Astrocyte of the spinal cord (primary cell): ENCODE measurements at places on chromosomes 12 and 14.

DNA sequence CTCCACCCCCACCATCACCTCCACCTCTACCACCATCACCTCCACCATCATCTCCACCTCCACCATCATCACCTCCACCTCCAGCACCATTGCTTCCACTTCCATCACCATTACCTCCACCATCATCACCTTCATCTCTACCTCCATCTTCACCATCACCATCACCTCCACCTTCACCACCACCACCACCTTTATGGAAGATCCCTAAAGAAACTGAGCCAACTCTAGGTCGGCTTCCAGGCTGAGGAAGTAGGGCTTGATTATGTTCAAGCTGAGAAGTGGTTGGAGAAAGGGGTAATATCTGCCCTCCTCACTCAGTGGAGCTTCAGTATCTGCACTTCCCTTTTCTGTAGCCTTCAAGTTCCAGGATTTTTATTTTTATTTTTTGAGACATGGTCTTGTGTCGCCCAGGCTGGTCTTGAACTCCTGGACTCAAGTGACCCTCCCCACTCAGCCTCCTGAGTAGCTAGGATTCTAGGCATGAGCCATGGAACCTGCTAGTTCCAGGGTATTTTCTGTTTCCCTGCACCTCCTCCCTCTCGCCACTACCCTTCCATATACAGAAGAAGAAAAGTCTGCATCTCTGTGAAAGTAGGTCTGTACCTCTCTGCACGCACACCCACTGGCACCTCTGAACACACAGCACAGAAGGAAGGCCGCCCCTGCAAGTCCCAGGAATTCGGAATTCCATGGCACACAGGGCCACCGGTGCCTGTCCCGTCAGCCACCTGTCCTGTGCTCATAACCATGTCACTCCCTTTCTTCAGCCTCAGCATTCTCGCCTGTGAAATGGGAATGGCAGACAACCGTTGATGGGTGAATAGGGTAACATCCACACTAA is 5.9 kb downstream of the ZBTB42 start:
- DNase-seq, result no peak

GRCh38 chr12:56377310-56377988 is 14.8 kb upstream of the APOF start:
- peak; percentile 8 for DNase-seq

GRCh38 chr12:116183741-116184141 is 93.8 kb downstream of the MED13L start:
- peak; percentile 32 for DNase-seq

GRCh38 chr14:58861586-58861985 is 223.8 kb downstream of the DACT1 start:
- peak; percentile 53 for DNase-seq

DNA sequence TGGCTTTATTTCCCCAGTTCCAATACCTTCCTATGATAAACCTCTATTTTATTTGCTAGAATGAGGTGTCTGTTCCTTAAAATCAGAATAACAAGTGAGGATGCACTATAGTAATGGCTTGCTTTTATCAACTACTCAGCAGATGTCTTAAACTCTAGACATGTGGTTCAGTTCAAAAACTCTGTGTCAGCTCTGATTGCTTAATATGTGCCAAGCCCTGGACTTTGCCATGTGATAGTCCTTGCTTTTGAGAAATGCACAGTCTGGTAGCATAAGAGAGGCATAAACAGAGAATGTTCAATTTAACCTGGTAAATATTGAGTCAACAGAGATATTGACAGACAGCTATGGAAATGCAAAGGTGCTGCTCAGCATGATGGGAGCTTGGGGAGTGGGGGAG is 254.8 kb downstream of the PDZRN4 start:
- DNase-seq, result no peak

DNA sequence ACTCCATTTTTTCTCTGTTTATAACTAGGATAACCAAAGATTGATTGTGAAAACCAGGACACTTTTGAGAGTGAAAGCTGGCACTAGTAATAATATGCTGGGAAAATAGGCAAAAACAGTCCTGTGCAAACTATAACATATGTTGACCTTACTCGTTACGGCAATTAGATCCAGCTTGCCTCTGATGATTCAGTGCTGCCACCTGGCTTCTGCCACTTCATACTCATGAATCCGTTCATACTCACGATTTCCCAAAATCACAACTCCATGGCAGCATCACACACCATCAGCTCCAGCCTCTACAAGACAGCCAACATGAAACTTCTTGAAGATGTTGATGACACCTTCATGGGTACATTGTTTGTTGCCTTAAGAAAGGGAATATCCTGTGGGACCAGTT is 49.1 kb upstream of the CAND1 start:
- no peak for DNase-seq

- DNase-seq, result peak; percentile 16
Measured at GRCh38 chr12:21771311-21771710, 3.2 kb downstream of the KCNJ8 start.

GRCh38 chr12:25005376-25005775 is 56.5 kb upstream of the BCAT1 start:
- no peak for DNase-seq

GRCh38 chr12:90858252-90858651 is 96.7 kb downstream of the CCER1 start:
- peak; percentile 25 for DNase-seq

DNA sequence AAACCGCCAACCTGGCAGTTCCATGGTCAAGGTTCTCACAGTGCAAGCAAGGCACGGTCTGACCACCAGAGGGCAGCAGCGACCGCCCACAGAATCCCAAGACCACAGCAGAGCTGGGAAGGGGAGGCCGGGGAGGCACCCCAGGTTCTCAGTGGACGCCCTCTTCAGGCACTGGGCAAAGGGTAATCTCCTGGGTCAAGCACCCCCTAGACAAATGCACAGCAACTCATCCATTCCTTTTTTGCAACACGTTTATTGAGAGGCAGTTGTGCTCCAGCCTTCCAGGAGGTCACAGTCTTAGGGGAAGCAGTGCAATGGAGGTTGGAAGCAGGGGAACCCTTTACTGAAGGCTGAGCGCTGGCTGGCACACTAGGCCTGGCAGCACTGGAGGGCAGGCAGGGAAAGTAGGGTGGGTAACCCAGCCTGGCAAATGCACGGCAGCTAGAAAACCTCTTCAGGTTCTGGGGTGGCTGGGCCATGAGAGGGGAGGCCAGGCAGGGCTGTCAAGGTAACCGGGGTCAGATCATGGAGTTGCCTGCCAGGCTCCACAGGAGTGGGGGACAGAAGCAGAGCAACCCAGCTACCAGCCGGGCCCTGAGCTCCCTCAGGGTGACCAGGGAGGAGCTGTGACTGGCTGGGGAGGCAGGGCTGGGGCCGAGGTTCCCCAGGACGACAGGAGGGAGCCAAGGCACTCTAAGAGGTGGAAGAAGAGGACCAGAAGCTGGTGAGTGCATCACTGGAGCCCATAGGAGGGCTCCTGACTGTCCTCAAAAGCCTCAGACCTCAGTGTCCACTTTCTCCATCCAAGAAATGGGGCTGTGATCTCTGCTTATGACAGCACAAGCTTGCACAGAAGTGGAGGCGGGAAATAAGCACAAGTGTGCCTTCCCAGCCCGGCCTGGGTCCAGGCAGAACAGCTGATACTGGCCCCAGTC is 1.8 kb upstream of the RHOF start:
- DNase-seq, result peak; percentile 84

DNA sequence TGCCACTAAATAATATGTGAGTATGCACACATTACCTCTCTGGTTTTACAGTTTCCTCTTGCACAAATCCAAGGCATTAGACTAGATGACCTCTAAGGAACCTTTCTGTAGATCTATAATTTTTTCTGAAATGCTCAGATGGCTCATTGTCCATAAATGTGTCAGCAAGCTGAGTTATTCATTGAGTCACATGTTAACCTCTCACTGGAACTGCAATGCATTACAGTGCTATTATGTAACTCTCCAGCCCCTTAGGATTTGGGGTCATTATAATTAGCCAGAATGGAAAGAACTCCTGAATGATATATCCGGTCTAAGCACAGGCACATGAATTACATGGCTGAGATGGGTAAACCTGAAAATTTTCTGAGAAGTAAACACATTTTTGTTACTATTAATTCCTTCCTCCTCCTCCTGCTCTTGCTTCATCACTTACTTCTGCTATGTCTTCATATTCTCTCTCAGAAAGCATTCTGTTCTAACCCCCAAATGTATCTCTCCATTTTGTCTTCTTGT is 20.3 kb upstream of the DRAM1 start:
- DNase-seq, result peak; percentile 18

- no peak for DNase-seq
Measured at GRCh38 chr14:95816539-95816938, 60.1 kb upstream of the TUNAR start.

- DNase-seq, result peak; percentile 65
Measured at GRCh38 chr12:754851-755562, 2.6 kb downstream of the WNK1 start.

GRCh38 chr12:99436584-99436983 is 211.0 kb upstream of the GARIN6 start:
- no peak for DNase-seq

DNA sequence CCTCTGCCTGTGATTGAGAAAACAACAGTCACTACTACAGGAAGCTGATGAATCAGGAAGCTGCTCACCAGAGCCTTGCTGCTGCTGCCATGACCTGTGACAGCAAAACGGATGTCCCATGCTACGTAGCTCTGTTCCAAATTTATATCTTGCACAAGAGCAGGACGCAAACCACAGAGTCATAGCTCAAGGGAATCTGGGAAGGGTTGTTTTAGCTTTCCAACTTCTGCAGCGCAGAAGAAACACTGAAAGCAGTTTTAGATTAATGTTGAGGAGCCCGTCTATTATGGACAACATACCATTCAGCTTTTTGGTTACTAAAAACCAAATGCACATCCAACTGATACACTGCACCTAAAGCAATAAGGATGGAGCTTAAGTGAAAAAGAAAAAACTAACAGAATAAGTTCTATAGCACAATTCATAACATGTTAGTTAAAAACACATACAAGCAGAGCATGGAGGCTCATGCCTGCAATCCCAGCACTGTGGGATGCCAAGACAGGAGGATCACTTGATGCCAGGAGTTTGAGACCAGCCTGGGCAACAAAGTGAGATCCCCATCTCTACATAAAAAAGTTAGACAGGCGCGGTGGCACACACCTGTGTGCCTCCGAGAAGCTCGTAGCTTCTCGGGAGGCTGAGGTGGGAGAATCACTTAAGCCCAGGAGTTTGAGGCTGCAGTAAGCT is 1.7 kb upstream of the ANKRD33 start:
- DNase-seq, result peak; percentile 90

- DNase-seq, result no peak
Measured at GRCh38 chr14:97346675-97347074, 549.5 kb downstream of the VRK1 start.

DNA sequence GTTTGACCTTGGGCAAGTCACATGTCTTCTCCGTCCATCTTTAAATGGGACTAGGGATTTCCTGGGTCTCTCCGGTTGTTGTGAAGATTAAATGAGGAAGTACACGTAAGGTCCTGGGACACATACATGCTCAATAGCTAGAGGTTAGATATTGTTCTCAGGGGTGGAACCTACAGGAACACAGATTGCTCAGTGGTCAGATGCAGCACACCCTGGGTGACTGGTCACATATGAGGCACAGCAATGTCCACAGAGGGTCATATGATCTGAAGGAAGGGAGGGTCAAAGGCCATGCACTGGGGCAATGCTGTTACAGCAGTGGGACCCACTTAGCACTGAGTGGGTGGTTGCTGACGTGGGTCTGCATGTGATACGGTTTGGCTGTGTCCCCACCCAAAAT is 11.4 kb upstream of the SLC8B1 start:
- no peak for DNase-seq

GRCh38 chr14:93458234-93458633 is 27.5 kb downstream of the UNC79 start:
- DNase-seq, result no peak

GRCh38 chr14:102050625-102051024 is 36.2 kb downstream of the HSP90AA1 start:
- peak; percentile 78 for DNase-seq

DNA sequence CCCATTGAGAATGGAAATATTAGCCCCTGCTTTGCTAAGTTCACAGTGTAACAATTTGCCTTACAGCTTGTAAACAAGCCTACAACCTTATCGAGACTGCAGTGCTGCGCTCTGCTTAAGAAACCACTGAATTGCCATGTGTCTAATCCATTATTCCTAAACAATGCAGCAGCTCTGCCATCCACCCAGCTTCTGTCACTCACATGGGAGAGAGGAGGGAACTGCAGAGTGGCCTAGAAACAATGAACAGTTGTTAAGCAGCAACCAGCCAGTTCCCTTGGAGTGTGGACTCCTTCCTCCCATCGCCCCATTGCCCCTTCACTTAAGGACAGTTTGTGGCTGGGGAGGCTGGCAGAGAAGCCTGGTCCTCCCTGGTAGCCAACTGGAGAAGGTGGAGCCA is 42.9 kb downstream of the TESPA1 start:
- no peak for DNase-seq

GRCh38 chr14:89237921-89238529 is 179.0 kb downstream of the FOXN3 start:
- peak; percentile 38 for DNase-seq

GRCh38 chr14:101360054-101360911 is 201.0 kb upstream of the DIO3 start:
- no peak for DNase-seq

DNA sequence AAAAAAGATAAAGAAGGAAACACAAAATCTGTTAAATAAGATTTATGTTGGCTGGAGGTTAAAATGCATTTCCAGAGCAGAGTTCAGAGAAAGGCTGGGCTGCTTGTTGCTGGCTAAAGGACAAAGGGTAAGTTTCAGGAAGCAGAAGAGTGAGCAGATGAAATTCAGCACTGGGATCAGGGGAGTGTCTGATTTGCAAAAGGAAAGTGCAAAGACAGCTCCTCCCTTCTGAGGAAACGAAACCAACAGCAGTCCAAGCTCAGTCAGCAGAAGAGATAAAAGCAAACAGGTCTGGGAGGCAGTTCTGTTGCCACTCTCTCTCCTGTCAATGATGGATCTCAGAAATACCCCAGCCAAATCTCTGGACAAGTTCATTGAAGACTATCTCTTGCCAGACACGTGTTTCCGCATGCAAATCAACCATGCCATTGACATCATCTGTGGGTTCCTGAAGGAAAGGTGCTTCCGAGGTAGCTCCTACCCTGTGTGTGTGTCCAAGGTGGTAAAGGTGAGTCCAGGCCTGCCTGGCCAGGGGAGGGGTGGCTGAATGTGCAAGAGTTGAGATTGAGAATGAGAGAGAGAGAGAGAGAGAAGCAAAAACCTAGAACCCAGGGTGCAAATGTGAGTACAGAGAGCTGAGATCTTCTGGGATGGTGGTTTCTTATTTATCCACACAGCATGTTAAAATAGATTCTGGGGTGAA is at the start of gene OAS1:
TSS of gene OAS1 (plus strand) at position 251 of the 703 bp plus-strand sequence. CDS start at position 329, 78 bp downstream.
- peak; percentile 40 for DNase-seq

DNA sequence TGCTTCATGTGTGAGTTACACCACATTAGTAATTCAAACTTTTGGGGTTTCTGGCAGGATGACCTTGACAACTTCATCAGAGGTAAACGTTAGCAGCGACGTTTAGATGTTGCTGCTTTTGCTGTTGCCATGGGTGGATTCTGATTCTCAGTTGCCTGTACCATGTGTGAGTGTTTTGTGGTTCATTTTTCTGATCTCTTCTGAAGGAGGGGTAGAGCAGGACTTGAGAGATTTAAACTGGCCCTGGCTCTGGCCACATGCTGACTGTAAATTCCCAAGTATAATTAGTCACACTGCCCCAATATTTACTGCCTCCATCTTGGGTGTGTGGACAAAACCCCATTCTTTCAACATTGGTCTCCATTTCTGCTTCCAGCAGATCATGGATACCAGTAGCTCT is 110.4 kb downstream of the ETV6 start:
- no peak for DNase-seq

GRCh38 chr12:52984136-52984535 is 22.1 kb upstream of the EIF4B start:
- no peak for DNase-seq

GRCh38 chr12:69056743-69057515 is 124.0 kb upstream of the CPM start:
- peak; percentile 43 for DNase-seq

- DNase-seq, result no peak
Measured at GRCh38 chr14:64434528-64434927, 30.8 kb upstream of the AKAP5 start.
